ENCODE measurements at places on chromosomes 7 and 10. TPM values are rescaled to one million over a fixed set of nuclear protein-coding genes. Genes with fewer than 3 reads are reported as not detected.

HYAL4 gene
- not detected for total RNA-seq

LLCFC1 gene
- not detected for total RNA-seq

GRM3 gene
- not detected for total RNA-seq

PTTG1IP2 gene
- not detected for total RNA-seq

APBB1IP gene
- 14.8 TPM for total RNA-seq

CYP3A7 gene
- not detected for total RNA-seq

EVX1 gene
- total RNA-seq = not detected

TRIM4 gene
- total RNA-seq = 39.0 TPM

ANKRD2 gene
- not detected for total RNA-seq

VWDE gene
- total RNA-seq = not detected

OR2A7 gene
- 2.4 TPM for total RNA-seq

RELN gene
- 2.4 TPM for total RNA-seq

CALML5 gene
- not detected for total RNA-seq

GPRIN2 gene
- total RNA-seq = not detected

ELOVL3 gene
- total RNA-seq = 3.6 TPM

UCMA gene
- total RNA-seq = not detected

KCP gene
- total RNA-seq = 2.3 TPM

ANKRD1 gene
- not detected for total RNA-seq

POLD2 gene
- 19.9 TPM for total RNA-seq

PTPN20 gene
- not detected for total RNA-seq

SLC29A4 gene
- 33.5 TPM for total RNA-seq

SFTPA2 gene
- not detected for total RNA-seq

ZNF727 gene
- 1.0 TPM for total RNA-seq

GNGT1 gene
- not detected for total RNA-seq

OR13A1 gene
- not detected for total RNA-seq

TUBAL3 gene
- not detected for total RNA-seq

PAPOLB gene
- total RNA-seq = 0.22 TPM

RNF148 gene
- 8.1 TPM for total RNA-seq

SUPV3L1 gene
- total RNA-seq = 24.6 TPM

ASB15 gene
- total RNA-seq = not detected

SAMD9 gene
- total RNA-seq = 7.7 TPM

TMEM229A gene
- not detected for total RNA-seq

RBM20 gene
- total RNA-seq = 6.0 TPM

GIMAP5 gene
- total RNA-seq = 89.7 TPM

CACUL1 gene
- total RNA-seq = 48.8 TPM

TMEM72 gene
- total RNA-seq = not detected

PKD2L1 gene
- total RNA-seq = not detected

SPDYE6 gene
- not detected for total RNA-seq

EXOSC1 gene
- total RNA-seq = 25.8 TPM

GIMAP2 gene
- 10.9 TPM for total RNA-seq

NPC1L1 gene
- 0.17 TPM for total RNA-seq

ASZ1 gene
- total RNA-seq = not detected

NEUROG3 gene
- total RNA-seq = not detected

CHST15 gene
- total RNA-seq = 16.8 TPM

UBTD1 gene
- total RNA-seq = 23.4 TPM

FGFBP3 gene
- 2.8 TPM for total RNA-seq

DENND2A gene
- total RNA-seq = 10.9 TPM

MYPN gene
- total RNA-seq = not detected

SPOCK2 gene
- total RNA-seq = 2.6 TPM

SPDYE2 gene
- total RNA-seq = not detected

CDC14C gene
- not detected for total RNA-seq
